Hematopoietic multipotent progenitor cell (in vitro differentiated cells): ENCODE measurements at places on chromosomes 3 and 15. TPM values are rescaled to one million over a fixed set of nuclear protein-coding genes. Genes with fewer than 3 reads are reported as not detected.

- DNase-seq = peak; percentile 18
Measured at GRCh38 chr3:22474706-22475445, 723.9 kb upstream of the ZNF385D start.

Gene IL17RD
- total RNA-seq = 0.27 TPM

Gene AMT
- 20.5 TPM for total RNA-seq

DNA sequence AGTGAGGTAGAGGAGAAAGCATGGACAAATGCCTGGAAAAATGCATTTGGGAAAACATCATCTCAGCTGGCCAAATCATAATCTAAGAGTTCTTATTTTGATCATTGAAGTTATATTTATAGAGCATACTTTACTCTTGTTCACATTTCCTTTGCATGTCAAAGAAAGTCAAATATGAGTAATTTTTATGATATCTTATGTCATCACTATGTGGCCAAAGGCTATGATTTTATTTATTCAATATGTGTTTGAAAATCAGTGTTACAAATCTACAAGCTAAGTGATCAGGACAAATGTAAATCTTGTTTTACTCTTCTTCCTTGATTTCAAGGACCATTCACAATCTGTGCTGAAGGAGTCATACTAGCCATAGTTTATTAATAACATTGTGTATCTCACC is 237.2 kb upstream of the DPH6 start:
- no peak for DNase-seq

DNA sequence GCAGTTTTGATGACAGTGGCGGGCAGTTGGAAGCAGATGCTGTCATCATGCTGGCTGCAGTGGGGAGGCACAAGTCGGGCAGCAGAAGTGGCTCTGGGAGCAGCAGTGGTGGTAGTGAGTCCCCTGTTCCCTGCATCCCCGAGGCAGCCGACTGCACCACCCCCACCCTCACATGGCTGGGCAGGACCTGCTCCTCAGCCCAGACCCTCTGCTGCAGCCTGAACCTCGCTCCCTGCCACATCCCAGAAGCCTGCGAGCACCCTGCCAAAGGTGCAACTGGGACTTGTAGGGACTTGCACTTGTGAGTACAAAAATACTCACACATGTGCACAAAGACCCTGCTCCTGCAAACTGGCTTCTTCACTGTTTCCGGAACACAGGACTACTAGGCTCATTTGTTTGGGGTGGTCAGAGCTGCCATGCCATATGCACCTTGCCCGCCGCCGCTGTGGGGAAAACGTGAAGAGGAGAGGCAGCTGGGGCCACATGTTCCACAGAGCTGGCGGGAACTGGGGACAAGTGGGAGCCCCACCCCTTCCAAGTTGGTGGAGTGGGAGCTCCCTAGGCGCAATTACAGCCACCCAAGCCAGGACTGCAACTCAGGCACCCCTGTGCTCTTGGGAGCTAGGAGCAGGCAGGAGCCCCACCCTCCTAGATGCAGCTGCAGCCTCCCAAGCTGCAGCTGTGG is 2.2 kb downstream of the JMJD7 start:
- DNase-seq = no peak

- no peak for DNase-seq
Measured at GRCh38 chr15:36798794-36799193, 219.4 kb downstream of the CDIN1 start.

- DNase-seq = no peak
Measured at GRCh38 chr3:33392703-33393125, 47.5 kb downstream of the UBP1 start.

- peak; percentile 66 for DNase-seq
Measured at GRCh38 chr3:9422712-9423424, 25.5 kb downstream of the SETD5 start.

Gene GABRB3
- 0.54 TPM for total RNA-seq

Gene FBXO40
- not detected for total RNA-seq
